ENCODE measurements at places on chromosomes 6 and 20.
A peak's percentile ranks its signal among the peaks of the same experiment; 100 is the strongest.

- DNase-seq: no peak
Observed at GRCh38 chr6:82015526-82015925, 232.0 kb downstream of the IBTK start.

DNA sequence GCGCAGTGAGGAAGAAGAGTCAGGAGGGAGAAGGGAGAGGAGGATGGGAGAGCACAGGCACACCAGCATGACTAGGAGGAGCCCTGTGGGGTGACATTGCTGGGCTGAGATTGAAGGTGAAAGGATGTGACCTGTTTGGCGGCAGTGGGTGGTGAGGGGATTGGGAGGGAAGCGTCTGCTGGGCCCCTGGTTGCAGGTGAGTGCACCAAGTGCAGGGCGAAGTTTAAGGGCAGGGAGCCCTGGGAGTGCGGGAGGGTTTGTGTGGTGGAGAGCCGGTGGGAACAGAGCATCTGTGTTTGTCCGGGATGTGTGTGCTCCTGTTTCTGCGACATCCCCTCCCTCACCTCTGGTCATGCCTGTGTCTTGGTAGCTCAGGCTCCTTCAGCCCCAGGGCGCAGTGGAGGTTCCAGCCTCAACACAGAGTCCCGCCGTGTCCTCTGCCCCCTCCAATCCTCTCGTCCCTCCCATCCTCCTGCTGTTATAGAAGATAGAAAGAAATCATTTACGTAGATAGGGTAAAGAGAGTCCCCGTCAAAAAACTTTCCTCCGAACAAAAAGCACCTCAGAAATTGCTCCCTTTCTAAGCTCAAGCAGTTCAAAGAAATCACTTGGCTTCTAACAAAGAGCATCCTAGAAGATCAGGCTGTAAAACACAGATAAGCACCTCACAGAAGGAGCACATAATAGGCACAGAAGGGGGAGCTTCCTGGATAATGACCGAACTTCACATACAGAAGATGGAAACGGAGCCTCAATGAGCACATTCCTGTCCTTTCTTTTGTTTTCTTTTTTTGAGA lies 25.0 kb downstream of the ULBP1 start:
- no peak for DNase-seq

DNA sequence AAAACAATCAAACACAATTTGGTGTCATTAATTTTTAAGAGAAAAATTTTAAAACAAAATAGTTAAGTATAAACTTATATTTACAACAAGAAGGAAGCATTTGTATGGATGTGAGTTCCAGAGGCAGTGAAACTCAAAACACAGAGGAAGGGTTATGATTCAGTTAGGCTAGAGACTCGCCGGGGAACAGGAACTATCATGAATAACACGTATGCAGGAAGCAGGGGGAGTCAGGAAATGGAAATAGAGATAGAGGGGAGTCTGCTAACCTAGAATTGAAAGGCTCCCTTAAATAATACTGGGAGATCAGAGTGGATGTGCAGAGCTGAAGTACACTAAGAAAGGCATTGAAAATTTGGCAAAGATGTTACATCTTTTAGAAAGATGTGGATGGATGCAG lies 14.2 kb upstream of the HLA-DRB1 start:
- no peak for DNase-seq

DNA sequence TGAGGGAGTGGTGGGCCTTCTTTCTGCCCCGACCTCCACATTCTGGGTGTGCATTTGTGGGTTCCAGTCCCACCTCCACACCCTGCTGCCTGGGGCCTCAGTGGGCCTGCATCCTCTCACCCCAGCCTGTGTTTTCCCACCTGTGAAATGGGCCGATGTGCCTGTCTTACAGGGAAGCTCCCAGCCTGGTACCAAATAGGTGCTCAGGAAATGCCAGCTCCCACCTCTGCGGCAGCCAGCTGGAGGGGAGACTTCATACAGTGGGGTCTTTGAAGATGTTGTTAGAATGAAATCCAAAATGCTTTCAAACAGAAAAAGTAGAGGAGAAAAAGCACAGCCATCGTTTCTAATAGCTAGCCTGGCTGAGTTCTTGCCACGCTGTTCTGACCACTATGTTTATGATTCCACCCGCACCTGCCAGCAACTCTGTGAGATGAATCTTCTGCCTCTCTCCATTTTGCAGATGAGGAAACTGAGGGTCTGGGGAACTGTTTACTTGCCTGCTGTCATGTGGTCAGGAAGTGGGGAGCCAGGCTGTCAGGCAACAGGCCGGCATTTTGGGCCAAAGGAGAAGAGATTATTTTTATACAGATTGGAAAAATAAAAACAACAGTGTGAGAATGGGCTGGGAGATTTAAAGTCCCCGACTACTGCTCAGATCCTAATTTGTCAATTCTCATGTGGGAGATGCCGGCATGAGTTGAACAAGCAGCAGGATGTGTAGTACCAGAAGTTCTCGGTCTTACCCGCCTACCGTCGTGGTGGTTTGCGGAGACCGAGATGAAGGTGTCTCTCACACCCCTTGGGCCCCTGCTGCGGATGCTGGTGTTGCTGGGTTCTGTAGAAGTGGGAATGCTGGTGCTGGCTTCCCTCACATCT lies 4.6 kb downstream of the TMEM181 start:
- no peak for DNase-seq

DNA sequence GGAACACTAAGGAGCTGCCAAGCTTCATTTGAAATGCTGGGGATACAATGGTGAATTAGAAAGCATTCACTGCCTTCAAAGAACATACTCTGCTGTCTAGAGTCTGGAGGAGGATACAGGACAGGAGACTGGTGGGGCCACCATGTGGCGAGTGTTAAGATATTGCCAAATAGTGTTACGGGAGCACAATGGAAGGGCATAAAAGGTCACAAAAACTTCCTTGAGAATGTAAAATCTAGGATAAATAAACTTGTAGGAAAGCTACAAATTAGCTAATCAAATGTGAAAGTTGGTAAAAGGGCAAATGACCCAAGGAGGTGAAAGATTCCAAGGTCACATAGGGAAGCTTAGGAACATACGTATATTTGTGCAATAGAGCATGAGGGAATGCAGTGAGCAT lies 271.7 kb downstream of the RFPL4B start:
- no peak for DNase-seq

- no peak for DNase-seq
Observed at GRCh38 chr6:79440598-79440997, 96.6 kb downstream of the LCA5 start.

GRCh38 chr6:20564269-20564668 lies 30.0 kb downstream of the CDKAL1 start:
- no peak for DNase-seq

- no peak for DNase-seq
Observed at GRCh38 chr6:32974541-32975308, 6.3 kb downstream of the BRD2 start.

GRCh38 chr6:146335336-146335735 lies 208.3 kb upstream of the RAB32 start:
- no peak for DNase-seq

- DNase-seq: peak; percentile 54
Observed at GRCh38 chr20:13800728-13801134, 15.9 kb downstream of the NDUFAF5 start.

DNA sequence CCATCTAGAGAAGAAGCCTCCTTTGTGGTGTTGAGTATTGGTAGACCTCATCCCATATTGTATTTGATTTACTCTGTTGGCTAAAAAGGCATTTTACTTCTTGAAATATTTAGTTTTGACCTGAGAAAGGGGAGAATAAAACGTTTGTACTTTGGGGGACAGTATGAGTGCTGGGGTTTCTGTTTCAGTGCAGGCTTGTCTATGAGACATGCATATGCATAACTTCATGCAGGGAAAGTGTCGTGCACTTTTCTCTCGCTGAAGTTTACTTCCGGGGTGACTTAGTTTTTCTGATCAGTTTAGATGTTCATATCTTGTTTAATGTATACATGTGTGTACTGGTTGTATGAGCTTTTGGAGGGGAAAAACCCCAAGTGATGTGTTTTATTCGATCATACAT lies 59.5 kb downstream of the UTRN start:
- DNase-seq: no peak

GRCh38 chr6:167410462-167410861 lies 85.6 kb downstream of the TTLL2 start:
- no peak for DNase-seq
